ENCODE measurements at places on chromosomes 5 and 9. TPM values are rescaled to one million over a fixed set of nuclear protein-coding genes. Genes with fewer than 3 reads are reported as not detected.

GRCh38 chr9:75891277-75891741, 836 bp downstream of the PCSK5 start:
- peak; percentile 50 for DNase-seq

DNA sequence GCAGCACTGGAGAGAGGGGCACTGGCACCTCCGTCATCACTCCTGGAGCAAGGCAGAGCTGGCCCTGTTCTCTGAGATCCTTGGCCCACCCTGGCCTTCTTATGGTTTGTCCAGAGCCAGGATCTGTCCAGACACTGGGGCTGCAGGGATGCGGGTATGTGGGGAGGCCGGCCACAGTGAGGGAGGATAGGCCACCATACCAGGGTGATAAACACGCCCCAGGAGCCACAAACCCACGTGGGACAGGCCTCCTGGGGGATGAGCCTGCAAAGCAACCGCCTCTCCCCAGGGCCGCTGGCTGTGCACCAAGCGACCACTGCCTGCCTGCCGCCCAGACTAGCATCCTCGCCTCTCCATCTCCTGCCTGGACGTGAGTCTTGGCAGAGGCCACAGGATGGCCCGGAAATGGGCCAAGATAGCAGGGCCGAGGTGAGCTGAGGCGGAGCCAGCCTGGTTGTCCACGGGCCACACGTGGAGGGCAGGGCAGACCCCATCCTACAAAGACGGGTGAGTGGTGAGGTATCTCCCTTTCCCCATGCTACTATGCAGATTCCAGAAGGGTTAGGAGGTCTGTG, 4.5 kb downstream of the OBP2A start:
- DNase-seq: no peak

FAM221B gene
- not detected for total RNA-seq

- no peak for DNase-seq
These were observed 56.1 kb downstream of the MEF2C start for GRCh38 chr5:88826646-88827585.

DNA sequence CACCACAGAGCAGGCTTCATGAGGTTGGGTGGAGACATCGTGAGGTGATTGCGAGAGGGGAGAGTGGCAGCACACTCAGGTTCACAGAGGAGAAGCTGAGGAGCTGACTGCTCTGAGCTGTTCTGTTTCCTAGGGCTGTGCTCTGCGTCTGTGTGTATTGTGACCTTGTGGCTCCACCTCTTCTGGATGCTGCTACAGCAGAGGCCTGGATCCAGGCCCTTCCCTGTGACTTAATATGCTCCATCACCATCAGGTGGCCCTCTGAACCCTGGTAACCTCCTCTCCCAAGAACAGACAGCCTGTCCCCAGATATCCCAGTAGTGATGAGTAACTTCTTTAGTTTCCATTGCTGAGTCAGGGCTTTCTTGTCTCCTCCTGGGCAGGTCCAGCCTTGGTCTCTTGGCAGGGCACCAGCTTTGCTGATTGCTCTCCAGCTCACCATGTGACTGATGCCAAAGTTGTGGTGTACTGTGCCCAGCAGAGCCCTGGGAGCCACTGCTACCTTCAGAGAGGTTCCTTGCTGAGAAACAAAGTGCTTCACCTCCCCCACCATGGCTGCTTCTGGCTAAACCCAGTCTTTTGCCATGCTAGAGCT, 212.8 kb upstream of the CHD1 start:
- no peak for DNase-seq

Data from activated CD4-positive, alpha-beta memory T cell treated with anti-CD3 and anti-CD28 coated beads for 36 hours (primary cell).